ENCODE measurements at places on chromosomes 11 and 22.

DNA sequence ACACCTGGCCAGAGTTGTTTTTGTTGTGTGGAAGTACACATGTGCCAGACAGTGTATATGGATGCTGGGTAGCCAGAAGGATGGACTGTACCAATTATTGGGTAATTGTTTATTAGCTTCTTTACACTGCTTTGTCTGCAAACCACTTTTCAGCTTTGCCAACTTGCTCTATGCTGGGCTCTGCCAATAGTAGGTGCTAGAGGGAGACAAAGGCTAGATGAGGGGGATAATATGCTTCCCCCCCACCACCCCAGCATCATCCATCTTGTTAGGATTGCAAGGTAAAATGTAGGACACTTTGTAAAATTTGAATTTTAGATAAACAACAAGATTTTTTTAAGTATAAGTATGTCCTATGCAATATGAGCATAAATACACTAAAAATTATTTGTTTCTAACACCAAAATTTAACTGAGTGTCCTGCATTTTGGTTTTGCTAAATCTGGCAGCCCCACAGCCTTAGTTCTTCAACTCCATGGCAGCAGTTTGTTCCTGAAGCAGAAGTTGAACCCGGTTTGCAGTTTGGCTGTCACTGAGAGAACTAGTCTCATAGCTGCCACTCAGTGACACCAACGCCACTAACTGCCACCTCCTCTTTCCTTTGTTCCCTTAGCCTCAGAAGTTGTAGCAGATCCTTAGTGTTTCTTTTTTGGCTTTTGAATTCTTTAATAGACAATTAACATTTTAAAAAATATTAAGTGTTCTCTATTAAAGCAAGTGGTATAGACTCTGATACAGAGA, 78.8 kb downstream of the CCDC81 start:
- no peak for DNase-seq

DNA sequence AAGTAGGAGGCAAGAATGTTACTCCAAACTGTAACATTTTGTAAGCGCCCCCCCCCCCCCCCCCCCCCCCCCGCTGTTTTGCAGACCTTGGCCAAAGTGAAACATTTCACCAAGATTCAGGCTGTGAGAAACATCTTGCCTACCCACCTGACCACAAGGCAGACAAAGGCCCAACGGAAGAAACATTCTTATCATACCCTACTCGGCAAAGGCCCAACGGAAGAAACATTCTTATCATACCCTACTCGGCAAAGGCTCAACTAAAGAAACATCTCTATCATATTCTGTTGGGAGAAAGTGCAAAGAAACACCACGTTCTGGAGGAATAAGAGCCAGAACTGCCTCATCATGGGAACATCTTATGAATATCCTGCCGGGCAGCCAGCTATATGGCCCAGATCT, 117.1 kb downstream of the JRKL start:
- DNase-seq: no peak

GRCh38 chr11:68274306-68274705, 2.5 kb upstream of the C11orf24 start:
- no peak for DNase-seq

DNA sequence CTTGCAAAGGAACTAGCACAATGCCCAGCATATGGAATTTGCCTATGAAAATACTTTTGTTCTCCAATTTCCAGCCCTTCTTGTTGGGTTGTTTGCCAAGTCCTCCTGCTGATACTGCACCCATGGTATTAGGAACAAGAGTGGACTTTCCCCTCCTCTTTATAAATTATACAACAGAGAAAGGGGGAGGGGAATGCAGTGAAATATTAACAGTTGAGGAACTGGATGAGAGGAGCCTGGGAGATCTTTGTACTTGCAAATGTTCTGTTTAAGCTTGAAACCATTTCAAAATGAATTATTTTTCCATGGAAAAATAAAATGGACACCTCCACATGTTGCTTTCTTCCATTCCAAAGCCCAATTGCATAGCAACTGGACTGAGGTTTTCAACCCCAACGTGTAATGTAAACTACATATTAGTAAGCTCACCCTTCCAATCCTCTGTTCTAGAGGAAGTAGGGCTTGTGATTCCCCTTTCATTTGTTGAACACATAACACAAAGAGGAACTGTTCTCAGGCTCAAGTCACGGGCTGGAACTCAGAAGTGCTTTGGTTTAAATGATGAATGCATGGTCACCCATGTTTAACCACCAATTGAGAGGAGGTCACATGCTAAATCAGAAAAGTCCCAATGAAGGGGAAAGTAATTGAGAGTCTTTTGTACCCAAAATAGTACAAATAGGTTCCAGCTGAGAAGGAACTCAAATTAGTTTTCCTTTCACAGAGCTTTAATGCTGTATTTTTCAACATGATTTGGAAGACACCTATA, 66.2 kb upstream of the ZC3H12C start:
- DNase-seq: no peak

- no peak for DNase-seq
Observed at GRCh38 chr11:46918083-46918787, at the start of gene LRP4. TSS of gene LRP4 (minus strand) at chr11:46918550. CDS start at chr11:46918379, 171 bp downstream.

DNA sequence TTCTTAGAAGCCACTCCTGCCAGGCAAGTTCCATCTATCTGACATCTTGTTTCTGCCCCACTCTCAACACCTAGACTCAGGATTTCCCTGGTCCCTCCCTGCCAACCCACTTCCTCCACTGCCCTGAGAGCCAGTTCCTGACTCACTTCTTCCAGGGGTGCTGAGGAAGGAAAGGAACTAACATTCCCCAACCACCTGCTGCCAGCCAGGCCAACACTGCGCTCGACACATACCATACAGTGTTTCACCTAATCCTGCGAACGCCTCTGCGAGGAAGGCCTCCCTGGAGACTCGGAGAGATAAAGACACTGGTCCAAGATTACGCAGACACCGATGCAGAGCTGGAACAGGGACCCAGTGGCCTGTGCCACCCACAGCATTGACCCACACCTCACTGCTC, 40.2 kb downstream of the MICAL3 start:
- DNase-seq: no peak

DNA sequence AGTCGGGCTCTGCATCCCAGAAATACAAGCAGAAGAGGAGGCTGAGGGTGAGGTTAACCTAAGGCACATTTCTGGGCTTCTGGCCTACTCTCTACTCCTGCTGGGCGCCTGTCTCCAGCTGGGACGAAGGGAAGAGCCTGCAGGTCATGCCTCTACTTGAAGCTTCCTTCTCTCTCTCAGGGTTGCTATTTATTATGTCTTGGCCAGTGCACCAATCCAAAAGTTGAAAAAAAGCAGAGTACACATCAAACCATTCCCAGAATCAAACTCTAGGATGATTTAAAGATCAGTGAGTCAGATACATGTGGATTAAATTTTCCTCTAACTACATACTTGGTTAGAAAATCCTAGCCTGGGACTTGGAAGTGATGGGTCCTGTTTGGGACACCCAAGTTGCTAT, 60.2 kb upstream of the CDON start:
- DNase-seq: no peak

DNA sequence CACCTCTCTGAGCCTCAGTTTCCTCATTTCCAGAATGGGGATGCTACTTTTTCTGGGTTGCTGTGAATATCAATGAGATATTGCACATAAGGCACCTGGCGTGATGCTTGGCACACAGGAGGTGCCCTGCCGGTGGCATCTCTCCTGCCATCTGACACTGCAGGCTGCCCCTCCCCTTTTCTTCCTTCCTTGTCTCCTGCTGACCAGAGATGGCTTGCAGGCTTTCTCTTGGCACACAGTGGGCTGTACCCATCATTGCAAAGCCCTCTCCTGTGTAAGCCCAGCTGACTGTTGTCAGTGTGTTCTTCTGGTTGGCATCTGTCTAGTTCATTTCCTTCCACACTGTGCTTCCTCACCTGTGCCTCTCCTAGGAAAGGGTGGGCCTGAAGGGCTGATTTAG, 91.7 kb downstream of the MYO18B start:
- DNase-seq: no peak

GRCh38 chr22:37999236-37999635, 14.9 kb upstream of the SOX10 start:
- no peak for DNase-seq

DNA sequence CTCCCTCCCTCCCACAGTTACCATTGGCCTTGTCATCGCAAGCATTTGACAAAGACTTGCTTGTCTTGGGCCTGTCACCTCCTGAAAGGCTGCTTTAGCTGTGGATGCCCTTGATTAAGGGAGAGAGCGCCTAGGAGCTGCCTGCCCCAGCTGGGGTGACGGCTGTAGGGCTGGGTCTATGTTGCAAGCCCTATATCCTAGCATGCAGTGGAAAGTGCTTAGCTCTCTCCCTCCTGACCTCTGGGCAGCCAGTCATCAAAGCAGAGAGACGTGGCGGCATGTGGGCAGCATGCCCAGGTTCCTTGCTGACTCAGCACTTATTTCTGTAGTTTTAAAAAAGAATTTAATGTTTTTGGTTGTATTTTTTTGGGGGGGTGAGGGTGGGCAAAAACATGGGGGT, 75.9 kb downstream of the BARX2 start:
- DNase-seq: no peak

- peak; percentile 6 for DNase-seq
Observed at GRCh38 chr11:10807493-10808234, 1.1 kb downstream of the EIF4G2 start.

GRCh38 chr11:34459507-34460162, 20.9 kb downstream of the CAT start:
- DNase-seq: no peak

DNA sequence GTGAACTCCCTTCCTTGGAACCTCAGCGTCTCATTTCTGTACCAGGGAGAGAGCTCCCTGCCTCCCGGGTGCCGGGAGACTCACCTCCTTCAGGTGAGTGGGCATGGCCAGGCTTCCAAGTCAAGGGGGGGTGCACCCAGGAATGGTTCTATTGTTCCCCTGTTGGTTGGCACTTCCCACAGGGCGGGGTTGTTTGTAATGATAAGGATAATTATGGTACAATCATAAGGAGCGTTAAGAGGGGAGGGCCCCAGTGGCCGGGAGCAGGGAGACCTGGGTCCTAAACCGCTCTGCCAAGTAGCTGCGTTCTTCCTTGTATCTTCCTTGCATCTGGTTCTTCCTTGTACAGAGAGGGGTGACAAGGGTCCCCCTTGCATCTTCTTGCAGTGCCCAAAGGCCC, 79.1 kb downstream of the LRRC32 start:
- DNase-seq: no peak

- no peak for DNase-seq
Observed at GRCh38 chr11:76453248-76453647, 8.4 kb downstream of the EMSY start.

GRCh38 chr11:99911116-99911515, 776.0 kb upstream of the ARHGAP42 start:
- no peak for DNase-seq

GRCh38 chr11:88538098-88538497, 200.6 kb upstream of the CTSC start:
- no peak for DNase-seq

GRCh38 chr11:31617246-31617645, 107.7 kb downstream of the ELP4 start:
- DNase-seq: no peak

DNA sequence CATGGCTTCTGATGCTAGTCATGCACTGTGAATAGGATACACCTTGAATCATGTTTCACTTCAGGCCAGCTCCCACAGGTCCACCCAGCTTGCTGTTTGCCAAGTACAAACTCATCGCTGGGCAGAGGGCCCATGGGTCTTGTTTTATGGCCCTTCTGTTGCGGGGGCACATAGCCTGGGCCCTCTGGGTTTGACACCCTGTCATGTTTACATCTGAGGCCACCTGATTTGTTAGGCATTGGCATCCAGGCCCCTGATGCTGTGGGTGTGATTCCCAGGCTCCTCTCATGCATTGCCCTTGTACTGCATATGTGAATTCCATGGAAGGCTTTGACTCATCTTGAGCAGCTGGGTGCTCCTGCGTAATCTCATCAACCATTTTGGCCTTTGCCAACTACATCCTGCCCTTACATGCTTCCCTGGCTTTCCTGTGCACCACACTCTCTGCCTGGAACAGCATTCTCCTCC, 32.6 kb downstream of the PPFIBP2 start:
- no peak for DNase-seq

DNA sequence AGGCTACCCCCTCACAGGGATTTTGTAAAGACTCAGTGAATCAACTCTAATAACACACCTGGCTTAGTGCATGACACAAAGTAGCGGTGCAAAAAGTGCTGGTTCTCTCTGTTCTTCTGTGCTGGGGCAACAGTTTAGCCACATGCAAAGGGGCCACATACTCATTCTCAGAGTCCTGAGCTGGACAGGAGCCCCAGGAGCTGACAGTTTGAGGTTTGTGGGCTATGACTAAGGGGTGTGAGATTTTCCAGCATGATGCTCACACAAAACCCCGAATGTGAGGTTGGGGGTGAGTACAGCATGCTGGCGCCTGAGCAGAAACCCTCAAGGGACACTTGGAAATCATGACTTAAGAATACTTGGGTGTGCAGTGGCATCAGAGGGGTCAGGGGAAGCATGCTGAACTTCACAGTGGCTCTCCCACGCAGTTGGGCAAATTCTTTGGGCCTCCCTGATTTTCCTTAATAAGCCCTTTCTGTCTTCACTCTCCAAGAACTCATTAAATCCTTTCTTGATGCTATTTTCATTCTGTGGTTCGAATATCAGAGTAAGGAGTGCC, 31.0 kb downstream of the TMPRSS5 start:
- DNase-seq: no peak

DNA sequence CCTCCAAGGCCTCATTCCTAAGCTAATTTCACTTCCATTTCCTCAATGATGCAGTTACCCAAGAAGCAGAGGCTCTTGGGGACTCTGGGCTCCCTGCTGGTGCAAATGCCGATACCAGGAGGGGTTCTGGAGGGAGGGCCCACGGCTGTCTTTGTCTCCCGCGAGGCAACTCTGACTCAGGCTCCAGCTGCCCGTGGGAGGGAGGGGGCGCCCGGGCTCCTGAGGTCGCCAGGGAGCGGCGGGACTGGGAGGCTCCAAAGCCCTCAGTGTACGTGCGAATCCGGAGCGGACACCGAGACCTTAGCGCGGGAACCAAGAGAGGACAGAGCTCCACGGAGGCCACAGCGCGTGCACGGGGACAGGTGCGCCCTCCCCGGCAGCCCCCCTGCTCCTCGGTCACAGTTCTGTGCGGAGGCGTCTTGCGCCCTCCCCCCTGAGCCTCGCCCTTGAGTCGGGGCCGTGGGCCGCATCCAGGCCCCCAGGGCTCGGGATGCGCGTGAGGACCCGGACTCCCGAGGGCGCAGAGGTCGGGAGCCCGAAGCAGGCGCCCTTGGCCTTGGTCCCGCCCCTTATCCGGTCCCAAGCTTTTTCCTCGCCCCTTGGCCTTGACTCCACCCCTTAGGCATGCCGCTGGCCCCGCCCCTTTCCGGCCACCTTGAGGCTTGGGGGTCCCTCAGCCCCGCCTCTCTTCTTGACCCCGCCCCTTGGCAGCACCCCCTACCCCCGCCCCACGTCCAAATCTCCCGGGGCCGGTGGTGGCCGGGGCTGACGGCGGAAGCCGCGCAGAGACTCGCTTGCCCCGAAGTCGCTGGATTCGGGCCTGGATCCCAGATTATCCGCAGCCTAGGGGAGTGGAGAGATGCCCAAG, 4.7 kb upstream of the SHISA8 start:
- DNase-seq: no peak

DNA sequence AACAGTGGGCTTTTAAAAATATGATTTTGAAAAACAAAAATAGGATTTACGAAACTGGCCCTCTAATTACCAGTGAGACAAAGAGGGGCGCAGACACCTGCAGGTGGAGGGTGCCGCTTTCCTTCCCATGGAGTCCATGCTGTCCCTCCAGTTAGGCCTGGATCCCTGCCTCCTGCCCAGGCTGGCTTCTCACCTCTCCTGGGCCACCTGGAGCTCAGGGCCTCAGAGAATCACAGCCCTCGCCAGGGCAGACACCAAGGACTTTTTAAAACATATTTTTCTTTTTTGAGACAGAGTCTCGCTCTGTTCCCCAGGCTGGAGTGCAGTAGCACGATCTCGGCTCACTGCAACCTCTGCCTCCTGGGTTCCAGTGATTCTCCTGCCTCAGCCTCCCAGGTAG, 1437.2 kb downstream of the TBC1D22A start:
- no peak for DNase-seq
